LNCaP clone FGC (cell line): ENCODE measurements at places on chromosomes 16 and 17.

- no peak for DNase-seq
These were observed 55.2 kb downstream of the GAN start for GRCh38 chr16:81369888-81370504.

GRCh38 chr17:78924481-78925151 is 571 bp downstream of the TIMP2 start:
- DNase-seq, result no peak

GRCh38 chr16:3866703-3867431 is 13.6 kb downstream of the CREBBP start:
- DNase-seq, result no peak

- no peak for DNase-seq
These were observed 171.0 kb downstream of the SLC39A11 start for GRCh38 chr17:72921347-72922054.

- DNase-seq, result no peak
These were observed at the start of gene ULK2 for GRCh38 chr17:19867329-19868078. Gene ULK2, minus strand, starts transcription at chr17:19867936. Its CDS starts 519 bp downstream, at chr17:19867417.

DNA sequence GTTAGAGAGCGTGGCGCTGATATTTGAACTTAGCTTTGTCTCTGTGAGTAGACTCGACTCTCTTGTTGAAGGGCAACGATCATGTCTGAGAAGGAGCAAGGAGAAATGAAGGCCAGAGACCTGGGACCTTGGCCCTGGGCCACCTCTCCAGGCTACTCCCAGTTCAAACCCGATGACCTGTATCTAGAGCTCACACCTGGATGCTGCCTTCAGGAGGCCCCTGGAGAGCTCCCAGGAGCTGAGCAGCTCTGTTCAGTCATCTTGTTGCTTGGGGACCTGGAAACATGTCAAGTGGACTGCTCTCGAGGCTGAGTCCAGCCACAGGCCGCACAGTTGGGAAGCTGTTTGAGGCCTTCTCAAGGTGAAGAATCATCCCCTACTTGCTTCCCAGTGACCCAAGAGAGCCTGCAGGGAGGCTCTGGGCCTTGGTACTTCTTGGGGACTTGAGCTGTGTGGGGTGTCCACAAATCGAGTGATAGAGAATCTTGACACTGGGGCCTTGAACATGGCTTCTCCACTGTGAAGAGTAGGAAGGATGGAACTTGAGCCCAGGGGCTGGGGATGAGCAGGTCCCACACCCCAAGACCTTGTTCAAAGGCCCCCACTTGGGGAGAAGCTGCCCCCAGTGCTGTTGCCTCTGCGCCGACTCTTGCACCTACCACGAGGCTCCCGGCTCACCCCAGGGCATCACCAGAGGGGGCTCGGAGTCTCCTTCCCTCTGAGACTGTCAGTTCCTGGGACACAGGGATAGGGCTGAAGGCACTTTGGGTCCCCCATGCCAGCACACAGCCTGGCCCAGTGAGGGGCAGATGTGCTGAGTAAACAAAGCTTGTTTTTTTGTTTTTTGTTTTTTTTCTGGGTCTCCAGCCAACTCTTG is 112.1 kb downstream of the IRX5 start:
- no peak for DNase-seq

DNA sequence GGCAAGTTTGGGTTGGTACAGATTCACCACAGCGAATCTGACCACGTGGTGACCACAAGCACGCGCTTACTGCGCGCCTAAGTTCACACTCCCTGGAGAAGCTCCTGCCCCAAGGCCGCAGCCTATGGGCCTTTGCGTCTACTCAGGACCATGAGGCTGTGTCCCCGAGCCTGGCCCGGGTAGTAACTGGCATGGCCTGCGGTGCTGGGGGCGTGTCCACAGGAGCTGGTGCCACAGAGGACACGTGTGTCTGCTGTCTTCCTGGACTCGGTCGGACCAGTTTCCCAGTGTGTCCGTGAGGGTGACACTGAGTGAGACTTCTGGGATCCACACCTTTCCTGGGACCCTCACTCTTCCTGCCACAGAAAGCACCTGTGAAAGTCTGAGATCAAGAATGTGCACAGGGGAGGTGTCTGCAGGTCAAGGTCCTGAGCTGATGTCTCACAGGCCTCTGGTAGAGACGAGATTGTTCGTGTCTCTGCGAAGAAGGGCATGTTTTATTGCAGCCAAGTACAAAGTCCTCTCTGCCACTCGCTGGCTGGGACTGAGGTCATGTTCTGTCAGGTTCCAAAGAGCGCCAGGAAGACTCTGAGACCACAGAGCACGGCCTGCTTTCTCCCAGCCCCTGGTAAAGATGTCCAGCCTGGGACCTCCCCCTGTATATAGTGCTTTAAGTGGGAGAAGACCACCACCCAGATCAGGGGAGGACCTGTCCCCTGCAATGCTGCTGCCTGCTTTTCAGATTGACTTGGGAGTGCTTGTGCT is 25.2 kb upstream of the CAPN15 start:
- DNase-seq, result no peak

DNA sequence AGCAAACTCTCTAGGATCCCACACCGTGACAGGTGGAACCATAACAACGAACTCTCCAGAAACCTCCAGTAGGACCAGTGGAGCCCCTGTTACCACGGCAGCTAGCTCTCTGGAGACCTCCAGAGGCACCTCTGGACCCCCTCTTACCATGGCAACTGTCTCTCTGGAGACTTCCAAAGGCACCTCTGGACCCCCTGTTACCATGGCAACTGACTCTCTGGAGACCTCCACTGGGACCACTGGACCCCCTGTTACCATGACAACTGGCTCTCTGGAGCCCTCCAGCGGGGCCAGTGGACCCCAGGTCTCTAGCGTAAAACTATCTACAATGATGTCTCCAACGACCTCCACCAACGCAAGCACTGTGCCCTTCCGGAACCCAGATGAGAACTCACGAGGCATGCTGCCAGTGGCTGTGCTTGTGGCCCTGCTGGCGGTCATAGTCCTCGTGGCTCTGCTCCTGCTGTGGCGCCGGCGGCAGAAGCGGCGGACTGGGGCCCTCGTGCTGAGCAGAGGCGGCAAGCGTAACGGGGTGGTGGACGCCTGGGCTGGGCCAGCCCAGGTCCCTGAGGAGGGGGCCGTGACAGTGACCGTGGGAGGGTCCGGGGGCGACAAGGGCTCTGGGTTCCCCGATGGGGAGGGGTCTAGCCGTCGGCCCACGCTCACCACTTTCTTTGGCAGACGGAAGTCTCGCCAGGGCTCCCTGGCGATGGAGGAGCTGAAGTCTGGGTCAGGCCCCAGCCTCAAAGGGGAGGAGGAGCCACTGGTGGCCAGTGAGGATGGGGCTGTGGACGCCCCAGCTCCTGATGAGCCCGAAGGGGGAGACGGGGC is 1.3 kb downstream of the SPN start:
- DNase-seq, result no peak

- DNase-seq, result no peak
These were observed 588.7 kb downstream of the RBFOX1 start for GRCh38 chr16:7921345-7921744.
